ENCODE measurements at places on chromosomes 11 and 22. TPM values are rescaled to one million over a fixed set of nuclear protein-coding genes. Genes with fewer than 3 reads are reported as not detected.

AQP11 gene
- 6.5 TPM for total RNA-seq

OR52M1 gene
- not detected for total RNA-seq

TRIM51 gene
- total RNA-seq = not detected

ANKRD13D gene
- 31.1 TPM for total RNA-seq

TTC28 gene
- total RNA-seq = 53.2 TPM

DDTL gene
- total RNA-seq = 3.8 TPM

EFCAB6 gene
- 6.2 TPM for total RNA-seq

ANO1 gene
- total RNA-seq = 8.4 TPM

- no peak for DNase-seq
These were observed 118.2 kb upstream of the CRYBB3 start for GRCh38 chr22:25081409-25081824.

GRCh38 chr11:65796726-65797601 is 10.1 kb downstream of the OVOL1 start:
- DNase-seq = no peak

DNA sequence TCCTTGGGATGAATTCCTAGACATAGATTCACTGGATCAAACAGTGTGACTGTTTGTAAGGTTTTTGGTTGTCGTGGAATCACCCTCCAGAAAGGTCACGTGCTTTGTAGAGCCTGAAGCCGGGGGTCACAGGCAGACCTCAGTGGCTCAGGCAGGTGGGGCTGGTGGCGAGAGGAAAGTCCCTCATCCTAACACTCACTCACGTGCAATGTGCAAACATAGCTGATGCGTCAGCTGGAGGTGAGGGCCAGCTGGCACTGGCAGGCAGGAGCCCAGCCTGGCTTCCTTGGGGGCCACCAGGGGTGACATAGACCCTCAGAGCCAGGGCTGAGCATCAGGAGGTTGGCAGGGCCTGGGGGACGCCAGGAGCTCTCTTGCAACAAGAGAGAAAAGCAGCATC is 90.0 kb downstream of the ARHGAP8 start:
- no peak for DNase-seq

DNA sequence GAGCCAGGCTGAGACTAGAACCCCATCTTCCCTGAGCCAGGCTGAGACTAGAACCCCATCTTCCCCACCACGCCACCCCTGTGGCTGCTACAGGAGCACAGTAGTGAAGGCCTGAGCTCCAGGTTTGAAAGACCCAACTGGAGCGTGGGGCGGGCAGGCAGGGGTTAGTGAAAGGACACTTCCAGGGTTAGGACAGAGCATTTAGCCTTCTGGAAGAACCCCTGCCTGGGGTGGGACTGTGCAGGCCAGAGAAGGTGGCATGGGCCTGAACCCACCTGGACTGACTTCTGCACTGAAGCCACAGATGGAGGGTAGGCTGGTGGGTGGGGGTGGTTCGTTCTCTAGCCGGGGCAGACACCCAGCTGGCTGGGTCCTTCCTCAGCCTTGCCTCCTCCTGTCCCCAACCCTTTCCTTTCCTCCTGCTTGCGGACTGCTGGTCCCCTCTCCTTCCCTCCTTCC is 24.1 kb downstream of the SUN2 start:
- no peak for DNase-seq

GRCh38 chr11:107259811-107260221 is 197.8 kb downstream of the CWF19L2 start:
- no peak for DNase-seq

GRCh38 chr22:44399906-44400762 is 87.4 kb upstream of the SHISAL1 start:
- DNase-seq = no peak

- DNase-seq = no peak
These were observed 7.1 kb downstream of the RRP8 start for GRCh38 chr11:6596239-6596877.

DNA sequence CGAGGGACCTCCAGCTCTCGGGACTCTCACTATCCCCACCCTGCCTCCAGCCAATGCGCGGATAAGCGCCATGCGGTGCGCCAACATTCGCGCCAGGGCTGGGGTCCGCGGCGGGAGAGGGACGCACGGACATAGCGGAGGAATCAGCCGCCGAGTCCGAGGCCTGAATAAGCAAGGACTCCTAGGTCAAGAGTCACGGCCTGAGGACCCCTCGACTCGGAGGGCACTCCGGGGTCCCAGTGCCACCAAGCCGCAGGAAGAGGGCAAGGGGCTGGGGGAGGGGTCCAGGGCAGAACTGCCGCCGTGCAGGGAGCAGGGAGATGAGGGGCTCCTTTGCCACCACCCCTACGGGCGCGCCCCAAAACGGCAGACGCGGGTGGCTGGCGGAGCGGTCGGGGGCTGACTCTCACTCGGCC is 552 bp downstream of the DSCAML1 start:
- no peak for DNase-seq

DNA sequence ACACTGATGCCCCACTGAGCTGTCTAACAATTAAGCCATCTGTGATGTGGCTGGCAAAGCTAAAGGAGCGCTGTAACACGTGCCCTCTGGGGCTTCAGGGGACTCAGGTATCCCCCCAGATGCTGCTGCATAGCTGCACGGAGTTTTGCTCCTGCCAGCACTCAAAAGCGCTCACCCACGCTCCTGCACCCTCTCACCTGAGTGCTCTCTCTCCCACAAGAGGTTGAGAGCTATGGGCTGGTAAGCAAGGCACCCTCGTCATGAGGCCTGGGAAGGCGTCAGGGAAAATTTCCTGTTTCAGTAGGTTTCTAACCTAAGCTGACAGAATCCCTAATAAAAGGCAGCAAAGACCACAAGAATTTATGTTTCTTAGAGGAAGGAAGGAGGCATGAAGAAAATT is 850.3 kb downstream of the OPCML start:
- no peak for DNase-seq

DNA sequence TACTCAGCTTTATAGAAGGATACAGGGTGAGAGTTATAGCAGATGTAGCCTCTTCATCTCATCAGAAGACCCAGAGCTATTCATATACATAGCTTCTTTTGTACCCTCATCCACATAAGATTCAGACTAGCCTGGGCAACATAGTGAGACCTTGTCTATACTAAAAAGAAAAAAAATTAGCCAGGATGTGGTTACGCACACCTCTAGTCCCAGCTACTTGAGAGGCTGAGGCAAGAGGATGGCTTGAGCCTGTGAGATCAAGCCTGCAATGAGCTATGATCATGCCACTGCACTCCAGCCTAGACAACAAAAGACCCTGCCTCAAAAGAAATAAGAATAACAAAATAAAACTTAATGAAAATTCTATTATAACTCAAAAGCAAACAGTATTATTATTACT is 36.7 kb upstream of the B3GNT6 start:
- DNase-seq = no peak

- DNase-seq = peak; percentile 76
These were observed 15.8 kb upstream of the EHD1 start for GRCh38 chr11:64894070-64894811.

- DNase-seq = no peak
These were observed 54.8 kb upstream of the TIMP3 start for GRCh38 chr22:32746732-32747131.

DNA sequence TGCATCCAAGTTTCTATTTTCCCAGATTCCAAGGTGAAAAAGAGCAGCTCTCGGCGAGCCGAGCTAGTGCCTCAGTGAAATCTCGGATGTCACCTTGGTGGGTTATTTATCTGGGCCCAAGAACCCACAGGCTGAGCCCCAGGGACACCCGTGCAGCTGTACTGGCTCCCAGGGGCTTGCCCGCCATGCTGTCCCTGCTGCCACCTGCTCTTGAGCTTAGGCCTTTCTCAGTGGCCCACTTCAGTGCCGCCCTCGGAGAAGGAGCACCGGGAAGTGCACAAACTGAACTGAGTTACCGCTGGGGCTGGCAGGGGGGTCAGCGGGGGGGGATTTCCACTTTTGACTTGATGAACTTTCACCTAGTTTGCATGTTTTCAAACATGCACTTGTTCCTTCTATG is 27.9 kb downstream of the CPT1A start:
- no peak for DNase-seq

- DNase-seq = no peak
These were observed 63.6 kb downstream of the TNRC6B start for GRCh38 chr22:40241200-40241763.

DNA sequence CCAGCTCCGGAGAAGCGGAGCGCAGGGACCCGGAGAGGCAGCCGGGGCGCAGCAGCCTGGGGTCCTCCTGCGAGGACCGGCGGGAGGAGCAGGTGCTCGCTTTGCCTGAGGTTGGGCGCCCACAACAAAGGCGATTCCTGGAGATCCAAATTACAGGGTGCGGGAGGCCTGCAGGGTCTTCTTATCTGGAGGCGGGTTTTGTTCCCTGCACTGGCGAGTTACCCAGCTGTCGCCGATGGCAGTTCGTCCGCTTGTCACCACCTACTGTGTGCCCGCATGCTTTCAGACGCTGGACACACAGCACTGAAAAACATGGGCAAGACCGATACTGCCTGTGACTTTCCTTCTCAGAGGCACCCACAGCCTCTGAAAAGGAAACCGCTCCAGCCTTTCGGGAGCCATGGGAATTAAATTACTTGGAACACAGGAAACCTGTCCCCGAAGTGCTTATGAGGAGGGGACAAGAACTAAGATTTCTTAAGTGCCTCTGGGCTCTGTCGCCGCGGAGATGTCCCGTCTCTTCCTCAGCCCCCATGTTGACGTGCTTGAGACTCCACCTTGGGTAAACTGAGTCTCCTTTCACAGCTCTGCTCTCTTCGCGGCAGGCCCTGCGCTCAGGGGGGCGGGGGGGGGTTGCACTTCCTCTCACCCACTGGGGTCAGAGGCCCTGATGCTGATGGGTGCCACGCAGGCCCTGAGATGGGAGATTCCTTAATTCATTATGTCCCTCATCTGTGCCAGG is 1.3 kb upstream of the ZFTA start:
- no peak for DNase-seq

- DNase-seq = no peak
These were observed 1.5 kb downstream of the BCR start for GRCh38 chr22:23181721-23182308.

DNA sequence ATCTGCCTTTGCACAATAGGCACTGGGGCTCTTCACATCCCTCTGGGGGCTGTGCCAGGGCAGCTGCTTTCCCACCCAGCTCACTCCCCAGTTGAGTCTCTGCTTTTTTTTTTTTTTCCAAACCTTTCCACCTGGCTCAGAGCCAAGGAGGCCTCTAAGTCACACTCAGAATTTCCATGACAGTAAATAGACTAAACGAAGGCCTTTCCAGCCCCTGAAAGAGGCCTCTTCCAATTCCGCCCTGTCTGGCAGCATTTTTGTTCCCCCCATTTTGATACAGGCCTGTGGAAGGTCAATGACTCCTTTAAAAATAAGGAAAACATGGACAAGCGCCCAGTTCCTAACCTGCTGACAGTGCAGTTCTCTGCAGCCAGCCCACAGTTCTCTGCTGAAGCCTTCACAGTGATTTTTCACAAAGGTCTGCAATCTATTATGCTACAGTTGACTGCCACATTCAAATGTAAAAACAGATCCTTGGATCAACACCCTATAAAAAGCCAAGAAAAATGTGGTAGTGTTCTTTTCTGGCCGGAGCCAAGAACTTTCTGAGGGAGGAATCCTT is 107.5 kb upstream of the SESN3 start:
- DNase-seq = peak; percentile 6

DNA sequence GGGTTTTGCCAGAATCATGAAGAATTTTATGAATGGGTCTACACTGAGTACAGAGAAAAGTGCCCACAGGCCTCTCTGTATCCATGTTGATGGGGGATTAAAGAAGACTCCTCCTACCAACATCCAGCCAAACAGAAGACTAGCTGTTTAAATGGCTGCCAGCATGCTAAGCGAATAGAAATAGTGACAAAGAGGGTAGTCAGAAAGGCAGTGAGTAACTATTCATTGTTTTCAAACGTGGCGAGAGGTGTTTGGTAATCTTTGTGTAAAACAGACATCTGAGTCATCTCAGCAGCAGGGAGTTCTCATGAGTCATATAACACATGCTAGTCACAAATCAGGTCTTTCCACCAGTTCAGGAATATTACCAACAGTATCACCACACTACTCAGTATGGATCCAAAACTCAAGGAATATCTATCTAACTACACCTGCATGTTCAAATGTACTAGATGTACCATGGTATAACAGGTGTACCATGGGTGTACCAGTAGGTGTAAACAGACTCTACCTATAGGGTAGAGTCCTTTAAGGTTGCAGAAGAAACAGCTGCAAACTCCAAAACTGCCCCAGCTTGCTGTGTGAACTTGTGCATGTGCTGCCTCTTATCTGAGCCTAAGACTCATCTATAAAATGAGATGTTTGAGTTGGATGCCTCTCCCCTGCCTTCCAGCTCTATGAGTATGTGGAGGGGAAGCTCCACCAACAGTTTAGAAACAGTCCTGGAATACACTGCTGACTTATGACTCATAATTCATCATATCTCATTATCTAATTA is 82.0 kb downstream of the SLC1A2 start:
- no peak for DNase-seq

DNA sequence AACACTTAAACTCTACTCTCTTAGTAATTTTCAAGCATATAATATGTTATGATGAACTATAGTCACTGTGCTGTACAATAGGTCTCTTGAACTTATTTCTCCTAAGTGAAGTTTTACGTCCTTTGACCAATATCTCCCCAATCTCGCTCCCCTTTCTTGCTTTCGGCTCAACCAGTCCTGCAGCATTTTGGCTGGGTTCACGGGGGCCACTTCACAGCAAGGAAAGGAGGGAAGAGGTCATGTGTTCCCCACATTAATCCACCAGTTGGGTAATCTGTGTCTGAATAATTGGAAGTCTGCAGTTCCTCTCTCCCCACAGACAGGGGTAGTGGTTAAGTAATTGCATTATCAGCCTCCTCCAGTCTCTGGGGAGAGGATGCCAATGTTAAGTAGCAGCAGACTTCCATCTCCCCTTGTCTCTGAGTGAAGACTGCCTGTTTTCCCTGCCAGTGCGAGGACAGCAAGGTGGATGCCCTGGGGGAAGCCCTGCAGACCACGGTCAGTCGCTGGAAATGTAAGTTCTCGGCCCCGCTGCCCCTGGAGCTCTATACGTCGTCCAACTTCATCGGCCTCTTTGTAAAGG is 59.2 kb upstream of the CRTAM start:
- no peak for DNase-seq

- no peak for DNase-seq
These were observed 4.8 kb upstream of the PIM3 start for GRCh38 chr22:49955581-49956417.

- DNase-seq = no peak
These were observed 29.2 kb downstream of the SREBF2 start for GRCh38 chr22:41862160-41862529.

Data from cerebellum (tissue), 4 donors.